Upper lobe of left lung (tissue), 6 donors: ENCODE measurements at places on chromosomes 7 and 10. TPM values are rescaled to one million over a fixed set of nuclear protein-coding genes. Genes with fewer than 3 reads are reported as not detected.

Gene TMEM213
- total RNA-seq: 5.5 TPM

Gene PRRT4
- 1.4 TPM for total RNA-seq

- DNase-seq: no peak
These were observed 56.3 kb downstream of the GFRA1 start for GRCh38 chr10:116216676-116217075.

- DNase-seq: no peak
These were observed 59.5 kb downstream of the TMEM130 start for GRCh38 chr7:98810153-98810802.

- no peak for DNase-seq
These were observed 90.3 kb downstream of the JMJD1C start for GRCh38 chr10:63375458-63375857.

- DNase-seq: peak; percentile 40
These were observed 99.1 kb downstream of the ZNF680 start for GRCh38 chr7:64463636-64464375.

GRCh38 chr7:117777335-117778142, 95.7 kb downstream of the CTTNBP2 start:
- no peak for DNase-seq

GRCh38 chr10:94307046-94307615, 55.6 kb downstream of the NOC3L start:
- no peak for DNase-seq

DNA sequence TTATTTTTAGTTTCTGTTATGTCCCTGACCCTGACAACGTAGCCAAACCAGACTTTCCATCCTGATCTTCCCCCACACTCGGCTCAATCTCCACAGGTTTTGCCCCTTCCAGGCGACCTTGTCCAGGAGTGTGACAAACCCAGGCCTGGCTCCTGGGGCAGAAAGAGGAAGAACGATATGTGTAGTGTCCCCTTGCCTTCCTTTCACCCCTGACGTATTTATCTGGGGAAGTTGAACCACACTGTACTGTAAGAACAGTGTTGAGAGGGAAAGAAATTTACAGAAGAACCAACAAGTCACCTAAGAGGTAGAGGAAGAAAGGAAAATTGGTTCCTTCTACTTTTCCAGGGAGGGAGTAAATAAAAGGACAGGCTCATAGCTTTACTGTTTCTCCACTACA, 158.0 kb downstream of the VTI1A start:
- DNase-seq: no peak

DNA sequence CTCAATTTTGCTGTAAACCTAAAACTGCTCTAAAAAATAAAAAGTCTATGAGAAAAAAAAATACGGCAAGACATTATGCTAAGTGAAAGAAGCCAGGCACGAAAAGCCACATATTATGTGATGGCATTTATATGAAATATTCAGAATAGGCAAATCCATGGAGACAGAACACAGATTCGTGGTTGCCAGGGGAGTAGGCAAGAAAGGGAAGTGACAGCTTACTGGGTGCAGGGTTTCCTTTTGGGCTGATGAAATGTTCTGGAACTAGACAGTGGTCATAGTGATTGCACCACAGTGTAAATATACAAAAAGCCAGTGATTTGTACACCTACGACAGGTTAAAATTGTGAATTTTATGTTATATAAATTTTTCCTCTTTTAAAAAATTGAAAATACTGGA, 41.3 kb upstream of the GLI3 start:
- DNase-seq: no peak

- no peak for DNase-seq
These were observed 17.8 kb downstream of the USP6NL start for GRCh38 chr10:11593612-11594011.

GRCh38 chr10:30996481-30997005, 35.1 kb downstream of the ZNF438 start:
- DNase-seq: no peak
